NCI-H774 (cell line): ENCODE measurements at places on chromosomes 7 and 10.

DNA sequence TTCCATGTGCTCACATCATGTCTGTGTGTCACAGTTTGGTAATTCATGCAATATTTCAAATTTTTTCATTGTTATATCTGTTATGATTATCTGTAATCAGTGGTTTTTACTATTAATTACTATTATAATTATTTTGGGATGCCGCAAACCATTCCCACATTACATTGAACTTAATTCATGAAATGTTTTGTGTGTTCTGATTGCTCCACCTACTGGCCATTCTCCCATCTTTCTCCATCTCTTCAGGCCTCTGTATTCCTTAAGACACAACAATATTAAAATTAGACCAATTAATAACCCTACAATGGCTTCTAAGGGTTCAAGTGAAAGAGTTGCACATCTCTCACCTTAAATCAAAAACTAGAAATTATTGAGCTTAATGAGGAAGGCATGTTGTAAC lies 398.5 kb downstream of the PCDH15 start:
- DNase-seq, result no peak

GRCh38 chr10:29472301-29473086 lies 162.3 kb downstream of the SVIL start:
- no peak for DNase-seq

DNA sequence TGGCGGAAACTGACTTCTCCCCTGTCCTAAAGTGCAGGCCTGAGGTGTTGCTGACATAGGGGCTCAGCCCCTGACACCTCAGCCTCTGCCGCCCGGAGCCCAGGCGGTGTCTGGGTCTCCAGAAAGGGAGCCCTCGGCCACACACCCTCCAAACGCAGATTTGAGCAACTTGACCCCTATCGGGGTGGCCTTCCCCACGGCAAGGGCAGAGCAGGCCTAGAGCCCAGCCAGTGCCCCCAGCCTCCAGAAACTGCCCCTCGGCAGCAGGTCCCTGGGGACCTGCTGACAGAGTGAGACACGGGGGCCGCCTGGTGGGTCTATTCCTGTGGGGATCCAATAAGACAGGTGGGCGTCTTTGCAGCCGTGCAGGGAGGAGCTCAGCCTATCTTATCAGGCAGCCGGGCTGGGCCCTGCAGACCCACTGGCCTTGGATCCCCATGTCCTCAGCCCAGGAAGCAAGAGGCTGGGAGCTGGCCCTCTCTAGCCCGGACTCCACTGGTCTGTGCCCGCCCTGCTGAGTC lies 11.0 kb downstream of the TMEM184A start:
- DNase-seq, result no peak

- DNase-seq, result no peak
Measured at GRCh38 chr7:25863729-25864110, 288.3 kb upstream of the NFE2L3 start.

DNA sequence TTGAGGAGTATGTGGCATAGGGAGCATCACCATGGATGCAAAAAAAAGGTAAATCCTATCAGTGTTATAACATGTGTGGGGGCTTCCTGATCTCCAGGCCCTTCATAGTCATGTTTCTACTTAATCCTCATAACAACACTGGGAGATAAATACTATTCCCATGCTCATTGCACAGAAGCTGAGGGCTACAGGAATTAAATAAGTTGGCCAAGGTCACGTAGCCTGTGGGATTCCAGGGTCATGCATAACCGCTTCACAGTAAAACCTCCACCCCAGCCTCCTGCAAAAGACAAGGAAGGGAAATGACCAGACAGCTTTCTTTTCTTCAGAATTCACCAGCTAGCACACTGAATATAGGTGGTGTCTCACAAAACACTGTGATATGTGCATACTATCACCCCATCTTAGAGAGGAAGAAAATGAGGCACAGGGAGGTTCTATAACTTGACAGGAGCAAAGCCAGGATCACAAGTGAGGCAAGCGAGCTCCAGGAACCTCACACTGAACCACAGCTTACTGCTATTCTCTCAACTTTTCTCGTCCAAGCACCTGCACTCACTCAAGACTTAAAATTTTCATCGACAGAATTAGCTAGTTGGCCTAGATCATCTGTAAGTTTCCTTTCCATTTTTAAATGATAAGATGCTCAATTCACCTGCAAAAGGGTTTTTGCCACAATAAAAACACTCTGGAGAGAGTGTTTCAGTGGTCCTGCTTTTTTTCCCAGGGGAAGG lies 13.4 kb downstream of the JAZF1 start:
- no peak for DNase-seq

GRCh38 chr7:92150450-92151017 lies 16.3 kb upstream of the CYP51A1 start:
- no peak for DNase-seq

GRCh38 chr10:29609696-29610095 lies 25.1 kb downstream of the SVIL start:
- no peak for DNase-seq

DNA sequence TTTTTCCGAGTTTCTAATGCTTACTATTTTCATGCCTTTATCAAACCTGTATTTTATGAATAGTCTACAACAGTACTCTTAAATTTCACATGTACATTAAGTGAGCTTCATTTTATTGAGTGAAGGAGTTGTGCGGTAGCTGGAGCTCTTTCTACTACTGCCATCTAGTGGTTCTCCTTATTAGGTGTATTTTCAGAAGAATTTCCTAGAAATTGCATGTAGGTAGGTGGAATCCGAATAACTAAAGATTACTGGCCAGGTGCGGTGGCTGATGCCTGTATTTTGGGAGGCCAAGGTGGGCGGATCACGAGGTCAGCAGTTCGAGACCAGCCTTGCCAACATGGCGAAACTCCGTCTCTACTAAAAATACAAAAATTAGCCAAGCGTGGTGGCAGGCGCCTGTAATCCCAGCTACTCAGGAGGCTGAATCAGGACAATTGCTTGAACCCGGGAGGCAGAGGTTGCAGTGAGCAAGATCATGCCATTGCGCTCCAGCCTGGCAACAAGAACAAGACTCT lies 38.3 kb downstream of the LRRC72 start:
- peak; percentile 66 for DNase-seq

DNA sequence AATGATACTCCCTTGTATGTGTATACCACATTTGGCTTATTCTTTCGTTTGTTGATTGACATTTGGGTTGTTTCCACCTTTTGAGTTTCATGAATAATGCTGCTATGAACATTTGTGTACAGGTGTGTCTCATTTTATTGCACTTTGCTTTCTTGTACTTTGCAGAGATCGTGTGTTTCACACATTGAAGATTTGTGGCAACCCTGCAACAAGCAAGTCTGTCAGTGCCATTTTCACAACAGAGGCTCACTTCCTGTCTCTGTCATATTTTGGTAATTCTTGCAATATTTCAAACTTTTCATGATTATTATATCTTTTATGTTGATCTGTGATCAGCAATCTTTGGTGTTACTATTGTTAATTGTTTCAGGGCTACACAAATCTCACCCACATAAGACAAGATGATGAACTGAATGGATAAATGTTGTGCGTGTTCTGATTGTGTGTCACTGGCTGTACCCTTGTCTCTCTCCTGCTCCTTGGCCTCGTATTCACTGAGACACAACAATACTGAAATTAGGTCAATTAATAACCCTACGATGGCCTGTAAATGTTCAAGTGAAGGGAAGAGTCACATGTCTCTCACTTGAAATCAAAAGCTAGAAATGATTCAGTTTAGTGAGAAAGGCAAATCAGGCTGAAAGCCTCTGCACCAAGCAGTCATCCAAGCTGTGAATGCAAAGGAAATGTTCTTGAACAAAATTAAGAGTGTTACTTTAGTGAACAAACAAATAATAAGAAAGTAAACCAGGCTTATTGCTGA lies 133.6 kb upstream of the JCAD start:
- DNase-seq, result no peak

DNA sequence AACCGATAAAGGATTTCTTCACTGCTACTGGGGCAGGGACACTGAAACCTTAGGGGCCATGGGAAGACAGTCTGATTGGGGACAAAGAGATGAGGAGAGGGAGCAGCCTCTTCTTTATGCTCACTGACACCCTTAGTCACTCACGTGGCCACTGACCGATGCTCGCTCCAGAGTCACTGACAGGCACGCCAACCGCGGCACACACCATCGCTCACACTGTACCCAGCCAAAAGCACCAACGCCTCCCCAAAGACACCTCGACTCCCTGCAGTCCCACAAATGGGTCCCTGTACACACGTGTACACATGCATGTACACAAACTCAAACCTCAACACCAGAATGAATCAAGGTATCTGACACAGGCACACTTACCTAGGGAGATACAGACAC lies 35.3 kb upstream of the SLF2 start:
- DNase-seq, result no peak

DNA sequence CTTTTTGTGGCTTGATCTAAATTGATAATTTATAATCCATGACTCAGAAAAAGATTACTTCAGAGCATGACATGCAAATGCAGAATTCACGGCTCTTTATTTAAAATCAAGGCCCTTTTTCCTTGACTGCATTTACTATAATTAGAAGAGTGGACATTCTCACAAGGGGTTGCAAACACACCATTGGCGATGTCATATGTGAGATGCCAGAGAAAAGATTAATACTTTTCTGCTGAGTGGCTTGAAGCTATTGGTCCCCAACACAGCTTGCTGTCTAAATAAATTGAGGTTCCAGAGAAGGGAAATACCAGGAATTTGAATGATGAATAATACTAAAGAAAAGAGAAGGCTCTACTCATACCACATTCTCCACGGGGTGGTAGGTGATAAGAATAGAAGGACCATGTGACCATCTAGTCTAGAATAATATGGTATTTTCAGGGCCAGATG lies 78.7 kb upstream of the ARID5B start:
- DNase-seq, result no peak

DNA sequence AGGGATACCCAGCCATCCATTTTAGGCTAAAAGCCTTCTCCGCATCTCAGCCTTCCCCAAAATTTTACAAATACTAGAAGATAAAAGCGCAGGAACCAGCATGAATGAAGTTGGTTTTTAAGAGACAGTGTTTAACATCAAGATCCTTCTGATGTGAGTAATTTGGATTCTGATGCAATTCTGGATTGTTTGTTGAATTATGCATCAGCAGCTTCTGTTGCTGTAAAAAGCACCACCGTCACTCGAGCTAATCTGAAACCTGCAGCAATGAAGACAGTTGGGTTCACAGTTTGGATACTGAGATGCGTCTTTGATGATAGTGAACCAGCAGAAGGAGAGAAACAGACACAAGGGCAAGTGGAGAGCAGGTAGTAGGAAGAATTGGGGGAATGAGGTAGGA lies 179.2 kb downstream of the PLXNA4 start:
- no peak for DNase-seq

GRCh38 chr7:30697719-30698460 lies 15.6 kb upstream of the CRHR2 start:
- DNase-seq, result no peak

GRCh38 chr10:51964630-51965029 lies 265.2 kb upstream of the CSTF2T start:
- DNase-seq, result no peak

- DNase-seq, result no peak
Measured at GRCh38 chr7:151793991-151794507, 82.9 kb downstream of the PRKAG2 start.

DNA sequence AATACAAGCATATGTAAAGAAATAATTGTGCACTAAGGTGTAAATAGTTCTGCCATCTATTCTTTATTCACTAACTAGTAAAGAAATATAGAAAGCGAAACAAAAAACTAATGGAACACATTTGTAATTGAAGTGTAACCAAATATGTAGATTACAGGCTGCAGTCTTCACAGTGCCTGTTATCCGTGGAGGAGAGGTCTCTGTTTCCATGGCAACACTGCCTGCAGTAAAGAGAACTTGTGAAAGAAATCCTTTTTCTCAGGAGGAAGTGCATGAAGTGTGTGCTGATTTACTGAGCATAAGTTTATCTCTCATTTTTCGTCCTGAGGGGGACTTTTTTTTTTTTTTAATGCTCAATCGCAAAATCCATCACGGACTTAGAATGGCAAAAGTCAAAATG lies 102.5 kb downstream of the APBB1IP start:
- no peak for DNase-seq

- no peak for DNase-seq
Measured at GRCh38 chr7:40437498-40437897, 302.7 kb downstream of the SUGCT start.

- no peak for DNase-seq
Measured at GRCh38 chr10:100119726-100120125, 38.1 kb upstream of the CPN1 start.

- DNase-seq, result no peak
Measured at GRCh38 chr10:133565441-133566294, at the start of gene SYCE1. TSS of gene SYCE1 (minus strand) at chr10:133565583. CDS start at chr10:133565529, 54 bp downstream.

DNA sequence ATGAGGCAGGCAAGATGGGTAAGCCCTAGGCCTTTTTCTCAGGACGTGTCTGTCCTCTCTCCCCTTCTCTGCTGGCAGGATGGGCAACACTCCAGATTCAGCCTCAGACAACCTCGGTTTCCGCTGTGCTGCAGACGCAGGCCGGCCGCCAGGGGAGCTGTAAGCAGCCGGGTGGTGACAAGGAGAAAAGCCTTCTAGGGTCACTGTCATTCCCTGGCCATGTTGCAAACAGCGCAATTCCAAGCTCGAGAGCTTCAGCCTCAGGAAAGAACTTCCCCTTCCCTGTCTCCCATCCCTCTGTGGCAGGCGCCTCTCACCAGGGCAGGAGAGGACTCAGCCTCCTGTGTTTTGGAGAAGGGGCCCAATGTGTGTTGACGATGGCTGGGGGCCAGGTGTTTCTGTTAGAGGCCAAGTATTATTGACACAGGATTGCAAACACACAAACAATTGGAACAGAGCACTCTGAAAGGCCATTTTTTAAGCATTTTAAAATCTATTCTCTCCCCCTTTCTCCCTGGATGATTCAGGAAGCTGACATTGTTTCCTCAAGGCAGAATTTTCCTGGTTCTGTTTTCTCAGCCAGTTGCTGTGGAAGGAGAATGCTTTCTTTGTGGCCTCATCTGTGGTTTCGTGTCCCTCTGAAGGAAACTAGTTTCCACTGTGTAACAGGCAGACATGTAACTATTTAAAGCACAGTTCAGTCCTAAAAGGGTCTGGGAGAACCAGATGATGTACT lies 13.1 kb downstream of the PHKG1 start:
- DNase-seq, result peak; percentile 85

GRCh38 chr7:108335269-108335918 lies 120.8 kb downstream of the NRCAM start:
- peak; percentile 67 for DNase-seq

- DNase-seq, result no peak
Measured at GRCh38 chr7:39468261-39468660, 97.9 kb upstream of the YAE1 start.

DNA sequence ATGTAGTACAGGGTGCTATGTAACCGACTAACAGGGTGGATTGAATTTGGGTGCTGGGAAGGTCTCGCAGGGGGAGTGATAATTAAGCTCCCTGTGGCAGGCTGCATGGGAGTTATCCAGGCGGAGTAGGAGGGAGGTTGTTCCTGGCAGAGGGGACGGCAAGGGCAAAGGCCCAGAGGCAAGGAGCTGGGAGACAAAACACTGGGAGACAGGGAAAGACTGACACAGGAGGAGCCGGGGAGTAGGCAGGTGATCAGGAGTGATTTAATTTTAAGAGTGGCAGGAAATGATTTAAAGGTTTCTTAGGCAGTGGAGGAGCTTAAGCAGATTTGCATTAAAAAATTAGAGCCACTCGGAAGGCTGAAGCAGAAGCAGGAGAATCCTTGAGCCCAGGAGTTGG lies 40.7 kb upstream of the LEP start:
- DNase-seq, result no peak
